ENCODE measurements at places on chromosomes 7 and 10. TPM values are rescaled to one million over a fixed set of nuclear protein-coding genes. Genes with fewer than 3 reads are reported as not detected.

Gene SEMA3A
- total RNA-seq, result 22.1 TPM

Gene SUN3
- not detected for total RNA-seq

Gene HACD1
- 12.2 TPM for total RNA-seq

Gene CHST15
- total RNA-seq, result 15.7 TPM

Gene CUZD1
- total RNA-seq, result 0.11 TPM

Gene ATP5F1C
- total RNA-seq, result 483 TPM

Gene NEUROD6
- total RNA-seq, result not detected

Gene VWC2
- total RNA-seq, result 0.28 TPM

Gene PDZD7
- 5.1 TPM for total RNA-seq

Gene IDI1
- 102 TPM for total RNA-seq

Gene GJC3
- total RNA-seq, result 0.10 TPM

Gene ZNF117
- 1.7 TPM for total RNA-seq

Gene UBN2
- total RNA-seq, result 6.5 TPM

Gene FEZF1
- 2.1 TPM for total RNA-seq

Gene ADGRA1
- total RNA-seq, result 0.37 TPM

Gene TWNK
- 19.2 TPM for total RNA-seq

Gene SMKR1
- not detected for total RNA-seq

Gene PNLIPRP1
- total RNA-seq, result not detected

Gene EPHA1
- total RNA-seq, result 176 TPM

Gene GIMAP8
- total RNA-seq, result not detected

Gene AKR1C8
- not detected for total RNA-seq

Gene FRMPD2
- not detected for total RNA-seq

Gene PARD3
- total RNA-seq, result 62.8 TPM

Gene ZNF727
- not detected for total RNA-seq

Gene PILRA
- 0.28 TPM for total RNA-seq

Gene GPR146
- total RNA-seq, result 0.07 TPM

Gene PDE6C
- not detected for total RNA-seq

Gene COL1A2
- 47.8 TPM for total RNA-seq

Gene MSMB
- 0.89 TPM for total RNA-seq

Gene SMC3
- 33.1 TPM for total RNA-seq

Gene STAG3
- total RNA-seq, result 10.3 TPM

Gene LIPJ
- total RNA-seq, result not detected

Gene CRYGN
- total RNA-seq, result 1.2 TPM

Gene IL6
- 0.69 TPM for total RNA-seq

Gene CCDC3
- 0.73 TPM for total RNA-seq

Gene ITIH5
- total RNA-seq, result 0.67 TPM

Gene GSDME
- 0.48 TPM for total RNA-seq

Gene CDC14C
- total RNA-seq, result 0.07 TPM

Gene PLAC9
- 5.1 TPM for total RNA-seq

Gene FAM24A
- not detected for total RNA-seq

Gene ITIH2
- not detected for total RNA-seq

Gene AGMO
- total RNA-seq, result 1.1 TPM

Gene SCIN
- not detected for total RNA-seq

Gene OIT3
- 0.10 TPM for total RNA-seq

Gene RBP4
- total RNA-seq, result 1.1 TPM

Gene SLC13A1
- not detected for total RNA-seq

Gene FAM24B
- 0.85 TPM for total RNA-seq

Gene POLR2J3
- 12.7 TPM for total RNA-seq

Gene H2BK1
- total RNA-seq, result not detected

Gene CRPPA
- 0.30 TPM for total RNA-seq

Gene DKK1
- 1.0 TPM for total RNA-seq

Gene NFKB2
- 25.3 TPM for total RNA-seq

Gene SFR1
- total RNA-seq, result 18.5 TPM

Gene NKX2-3
- not detected for total RNA-seq

Gene COMMD3
- 1.8 TPM for total RNA-seq

Gene PUS7
- 46.5 TPM for total RNA-seq

Gene TMEM26
- total RNA-seq, result 0.04 TPM
